AG09319 (cell line): ENCODE measurements at places on chromosomes 11 and 22.

DNA sequence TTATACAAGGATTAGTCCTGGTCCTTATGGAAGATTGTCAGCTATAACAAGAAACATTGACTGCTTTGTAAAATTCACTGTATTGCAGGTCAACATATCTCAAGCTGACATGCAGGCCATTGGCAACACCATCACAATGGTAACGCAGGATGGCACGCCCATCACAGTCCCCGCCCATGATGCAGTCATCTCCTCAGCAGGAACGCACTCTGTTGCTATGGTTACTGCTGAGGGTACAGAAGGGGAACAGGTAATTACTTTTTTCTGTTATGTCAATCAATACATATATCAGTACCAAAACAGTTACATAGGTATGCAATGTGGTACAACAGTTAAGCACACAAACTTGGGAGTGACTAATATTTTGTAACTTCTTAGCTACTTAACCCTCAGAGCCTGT, 55.3 kb downstream of the ZNF143 start:
- no peak for DNase-seq

DNA sequence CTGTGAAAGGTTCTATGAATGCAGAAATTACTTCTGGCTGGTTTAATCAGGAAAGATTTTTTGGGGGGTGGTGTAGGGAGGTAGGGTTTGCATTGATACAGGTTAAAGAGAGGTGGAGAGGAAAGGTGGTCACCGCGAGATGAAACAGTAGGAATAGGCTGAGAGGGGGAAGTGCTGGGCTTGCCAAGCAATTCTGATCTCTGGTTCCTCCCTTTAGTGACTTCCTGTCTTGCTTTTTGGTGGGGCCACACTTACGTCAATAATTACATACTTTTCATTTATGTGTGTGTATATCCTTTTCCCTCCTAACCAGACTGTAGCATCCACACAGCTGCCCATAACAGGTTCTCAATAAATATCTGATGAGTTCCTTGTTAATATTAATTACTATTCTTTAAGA, 120.0 kb downstream of the CTNND1 start:
- DNase-seq: no peak

GRCh38 chr11:64903291-64903833, 13.6 kb downstream of the ATG2A start:
- DNase-seq: no peak

DNA sequence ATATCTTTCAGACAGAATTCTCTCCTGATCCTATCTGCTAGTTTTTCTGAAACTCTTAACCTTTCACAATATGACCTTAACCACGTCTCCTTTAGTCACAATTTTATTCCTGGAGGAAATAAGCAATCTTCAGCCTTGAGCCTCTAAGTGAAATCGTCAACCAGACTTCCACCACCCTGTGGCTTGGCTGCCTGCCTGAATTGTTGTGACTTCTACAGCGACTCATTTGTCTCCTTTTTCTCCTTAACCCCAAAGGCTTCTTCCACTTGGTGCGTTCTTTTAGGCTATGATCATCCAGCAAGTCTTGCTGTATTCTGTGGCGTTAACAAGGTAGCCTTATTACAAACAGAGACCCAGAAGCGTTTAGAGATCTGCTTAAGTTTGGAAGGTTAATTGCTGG, 535.1 kb upstream of the ARHGAP42 start:
- DNase-seq: no peak

- DNase-seq: no peak
Observed at GRCh38 chr11:4704054-4704789, at the start of gene MMP26. TSS of gene MMP26 (plus strand) at chr11:4704784.

DNA sequence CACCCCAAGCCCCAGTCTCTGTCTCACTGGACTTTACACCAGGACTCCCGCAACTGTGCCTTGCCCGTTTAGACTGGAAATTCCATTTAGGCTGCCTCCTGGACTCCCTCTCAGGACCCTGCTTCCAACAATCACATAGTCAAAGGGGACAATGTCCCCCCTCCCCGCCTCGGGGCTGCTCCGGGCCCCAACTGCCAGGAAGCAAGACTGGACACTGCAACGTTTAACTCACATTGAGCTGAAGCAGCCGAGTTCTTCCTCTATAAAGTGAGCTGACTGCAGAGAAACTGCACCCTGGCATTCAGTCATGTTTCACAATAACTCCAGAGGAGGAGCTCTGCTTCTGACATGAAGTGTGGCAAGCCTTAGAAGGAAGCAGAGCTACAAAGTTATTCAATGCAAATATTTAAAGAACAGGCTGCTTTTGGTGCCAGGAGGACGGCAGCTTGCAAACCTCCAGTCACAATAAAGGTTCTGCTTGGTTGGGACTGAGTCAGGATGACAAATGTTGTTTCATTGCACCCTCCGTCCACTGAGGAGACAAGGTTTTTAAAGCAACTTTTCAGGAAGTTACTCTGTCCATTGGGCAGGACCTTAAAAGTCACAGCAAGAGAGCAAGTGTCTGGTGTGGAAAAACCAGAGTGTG, 19.9 kb downstream of the PACSIN2 start:
- peak; percentile 82 for DNase-seq

GRCh38 chr22:25770333-25770732, 28.3 kb downstream of the MYO18B start:
- DNase-seq: no peak

DNA sequence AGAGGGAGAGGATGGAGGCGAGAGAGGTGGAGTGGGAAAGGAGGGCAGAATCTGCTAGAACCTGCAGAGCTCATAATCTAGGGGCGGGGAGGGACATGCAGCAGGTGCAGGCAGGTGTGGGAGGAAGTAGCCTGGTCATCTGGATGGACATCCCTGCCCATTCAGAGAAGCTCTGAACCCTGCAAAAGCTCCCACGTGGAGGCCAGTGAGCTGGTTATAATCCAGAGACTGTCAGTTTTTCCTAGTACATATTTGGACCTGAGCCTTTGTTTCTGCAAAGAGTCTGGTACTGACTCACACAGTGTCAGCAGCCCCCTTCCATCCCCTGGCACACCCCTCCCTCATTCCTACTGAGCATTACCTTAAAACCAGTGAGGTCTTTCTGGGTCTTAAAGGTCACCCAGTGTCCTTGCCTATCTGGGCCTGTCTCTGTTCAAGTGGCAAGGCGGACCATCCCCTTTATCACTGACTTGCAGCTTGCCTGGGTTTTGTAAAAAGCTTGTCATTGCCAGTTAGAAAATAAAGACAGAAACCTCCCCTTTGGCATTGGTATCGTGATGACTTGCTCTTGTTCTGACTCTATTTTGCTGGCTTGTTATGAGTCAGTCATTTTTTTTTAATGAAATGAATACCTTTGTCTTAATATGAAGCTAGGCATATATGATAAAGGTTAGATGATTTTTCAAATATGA, 26.1 kb downstream of the PTPRJ start:
- DNase-seq: no peak

- no peak for DNase-seq
Observed at GRCh38 chr11:115802641-115803040, 298.4 kb upstream of the CADM1 start.

GRCh38 chr11:61968758-61969390, 1.4 kb upstream of the FTH1 start:
- no peak for DNase-seq

- DNase-seq: no peak
Observed at GRCh38 chr22:21991774-21992173, 9.2 kb upstream of the TOP3B start.

GRCh38 chr11:45333001-45333971, 47.1 kb upstream of the SYT13 start:
- DNase-seq: no peak

DNA sequence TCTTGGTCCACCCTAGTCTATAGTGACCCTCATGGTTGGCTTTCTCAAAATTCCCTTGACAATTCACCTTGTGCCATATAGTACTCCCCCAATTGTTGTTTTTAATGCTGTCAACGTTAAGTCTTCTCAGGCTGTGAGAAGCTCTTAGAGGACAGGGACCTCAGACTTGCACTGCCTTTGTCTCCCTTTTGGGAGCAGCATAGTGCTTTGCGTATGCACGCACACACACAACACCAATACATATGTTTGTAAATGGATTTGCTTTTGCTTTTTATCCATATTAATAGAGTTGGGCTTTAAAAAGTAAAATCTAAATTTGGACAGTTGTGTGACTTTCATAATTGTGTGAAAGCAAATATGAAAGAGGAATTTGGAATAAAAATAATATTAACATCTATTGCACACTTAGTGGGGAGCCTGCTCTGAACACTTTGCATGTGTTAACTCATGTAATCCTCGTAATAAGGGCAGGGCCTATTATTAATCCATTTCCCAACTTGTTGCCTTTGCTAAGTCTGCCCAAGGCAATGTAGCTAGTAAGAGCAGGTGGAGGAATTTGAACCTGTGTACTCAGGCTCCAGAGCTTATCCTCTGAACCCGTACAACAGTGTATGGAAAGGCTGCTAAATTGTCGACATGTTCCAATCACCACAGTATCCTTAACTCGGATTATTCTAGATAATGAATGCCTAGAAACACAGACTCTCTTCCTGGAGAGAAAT, 257.7 kb upstream of the NARS2 start:
- no peak for DNase-seq

DNA sequence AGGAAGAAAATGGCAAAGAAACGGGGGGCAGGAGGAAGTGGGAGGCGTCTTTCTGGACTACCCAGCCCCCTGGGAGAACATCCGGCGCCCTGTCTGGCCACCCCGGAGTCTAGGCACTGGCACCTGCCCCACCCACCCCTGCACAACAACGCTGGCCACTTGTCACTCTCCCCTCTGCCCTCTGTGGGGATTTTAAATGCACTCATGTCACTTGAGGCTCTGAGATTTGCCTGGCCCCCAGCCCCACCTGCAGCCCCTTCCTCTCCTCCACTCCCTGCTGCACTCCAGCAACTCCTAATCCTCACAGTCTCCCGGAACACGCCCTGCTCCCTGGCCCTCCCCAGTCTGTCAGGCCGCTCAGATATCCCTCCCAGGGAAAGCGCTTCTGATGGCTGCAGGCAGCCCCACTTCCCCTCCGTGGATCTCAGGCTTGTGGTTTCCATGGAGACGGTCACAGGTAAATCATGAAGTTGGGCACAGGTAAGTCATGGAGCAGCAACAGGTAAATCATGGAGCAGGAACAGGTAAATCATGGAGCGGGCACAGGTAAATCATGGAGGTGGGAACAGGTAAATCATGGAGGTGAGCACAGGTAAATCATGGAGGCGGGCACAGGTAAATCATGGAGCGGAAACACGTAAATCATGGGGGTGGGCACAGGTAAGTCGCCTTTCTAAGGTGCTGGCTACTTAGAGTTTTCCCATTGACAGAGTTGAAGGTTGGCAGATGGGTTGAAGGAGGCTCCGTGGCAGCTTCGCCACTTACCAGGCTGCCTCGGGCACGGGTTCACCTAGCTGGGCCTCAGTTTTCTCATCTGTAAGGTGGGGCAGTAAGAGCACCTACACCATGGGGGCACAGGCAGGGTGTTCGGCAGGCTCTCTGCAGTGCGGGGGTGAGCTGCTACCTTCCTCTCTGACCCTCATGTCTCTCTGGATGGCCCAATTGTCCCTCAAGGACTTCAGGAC, 79.0 kb upstream of the SHISAL1 start:
- DNase-seq: no peak

GRCh38 chr11:27012234-27012921, 18.5 kb downstream of the FIBIN start:
- DNase-seq: peak; percentile 24

DNA sequence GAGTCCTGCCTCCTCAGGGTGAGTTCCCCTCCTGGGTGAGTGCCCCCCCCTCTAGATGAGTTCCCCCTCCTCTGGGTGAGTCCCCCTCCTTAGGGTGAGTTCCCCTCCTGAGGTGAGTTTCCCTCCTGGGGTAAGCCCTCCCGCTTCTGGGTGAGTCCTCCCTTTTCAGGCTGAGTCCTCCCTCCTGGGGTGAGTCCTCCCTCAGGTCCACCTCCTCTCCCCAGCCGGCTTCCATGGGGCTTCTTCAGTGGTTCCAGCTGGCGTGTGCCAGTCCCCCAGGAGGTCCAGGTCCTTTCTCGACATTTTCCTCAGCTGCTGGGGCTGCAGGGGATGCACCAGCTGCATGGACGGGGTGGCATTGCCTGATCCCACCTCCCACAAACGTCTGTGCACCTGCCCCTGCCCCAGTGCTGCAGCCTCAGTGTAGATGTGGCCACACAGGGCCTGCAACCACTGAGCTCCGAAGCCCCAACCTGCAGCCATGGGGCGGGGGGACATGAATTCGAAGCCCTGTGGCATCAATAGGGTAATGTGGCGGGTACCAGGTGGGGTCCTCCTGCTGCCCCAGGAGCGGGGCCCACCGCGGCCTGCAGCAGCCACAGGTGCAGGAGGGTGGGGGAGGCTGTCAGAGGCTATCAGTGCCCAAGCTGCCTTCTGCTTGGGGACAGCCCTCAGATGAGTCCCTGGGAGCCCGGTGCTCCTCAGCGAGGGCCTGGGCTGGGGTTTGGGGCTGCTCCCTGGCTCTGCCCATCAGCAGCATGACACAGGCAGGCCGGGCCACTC, 101.3 kb upstream of the FGF3 start:
- DNase-seq: no peak

- no peak for DNase-seq
Observed at GRCh38 chr11:16897470-16898061, 116.6 kb downstream of the PLEKHA7 start.

GRCh38 chr11:117641008-117641915, 155.8 kb downstream of the DSCAML1 start:
- no peak for DNase-seq

GRCh38 chr22:37472418-37473006, 13.7 kb downstream of the MFNG start:
- DNase-seq: no peak

DNA sequence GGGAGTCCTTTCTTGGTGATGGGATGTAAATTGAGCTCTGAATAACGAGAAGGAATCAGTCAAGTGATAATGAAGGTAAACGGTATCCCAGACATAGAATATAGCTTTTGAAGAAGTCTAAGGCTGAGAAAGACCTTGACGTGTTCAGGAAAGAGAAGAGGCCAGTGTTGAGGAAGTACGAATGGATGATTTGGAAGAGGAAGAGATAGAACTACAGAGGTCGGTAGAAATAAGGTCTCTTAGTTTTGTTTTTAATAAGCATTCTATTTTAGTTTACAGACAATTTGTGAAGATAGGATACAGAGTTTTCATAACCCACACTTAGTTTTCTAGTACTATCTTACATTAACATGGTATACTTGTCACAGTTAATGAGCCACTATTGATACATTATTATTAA, 1598.1 kb downstream of the FAM181B start:
- DNase-seq: no peak
